ENCODE measurements at places on chromosomes 4 and X.

- no peak for DNase-seq
Measured at GRCh38 chr4:68904786-68905185, 46.8 kb downstream of the UGT2A3 start.

- DNase-seq = no peak
Measured at GRCh38 chr4:957581-958313, 15.6 kb downstream of the DGKQ start.

DNA sequence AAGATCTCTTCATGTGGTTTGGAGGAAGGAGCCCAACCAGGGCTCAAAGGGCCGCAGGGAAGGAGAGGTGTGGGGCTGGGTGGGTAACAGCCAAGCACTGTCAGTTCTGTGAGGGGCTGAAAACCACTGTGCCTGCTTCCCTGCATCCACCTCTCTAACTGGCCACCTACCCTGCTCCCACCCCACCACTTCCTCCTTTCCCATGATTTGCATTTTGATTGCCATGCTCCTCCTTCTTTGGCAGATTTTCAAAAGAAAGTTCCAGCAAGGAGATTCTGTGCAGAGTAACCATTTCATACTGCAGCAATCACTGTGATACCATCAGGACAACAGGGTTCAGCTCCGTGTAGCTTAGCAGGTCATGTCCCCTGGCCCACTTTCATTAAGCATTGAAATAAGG lies 1.8 kb downstream of the ZNF674 start:
- no peak for DNase-seq

DNA sequence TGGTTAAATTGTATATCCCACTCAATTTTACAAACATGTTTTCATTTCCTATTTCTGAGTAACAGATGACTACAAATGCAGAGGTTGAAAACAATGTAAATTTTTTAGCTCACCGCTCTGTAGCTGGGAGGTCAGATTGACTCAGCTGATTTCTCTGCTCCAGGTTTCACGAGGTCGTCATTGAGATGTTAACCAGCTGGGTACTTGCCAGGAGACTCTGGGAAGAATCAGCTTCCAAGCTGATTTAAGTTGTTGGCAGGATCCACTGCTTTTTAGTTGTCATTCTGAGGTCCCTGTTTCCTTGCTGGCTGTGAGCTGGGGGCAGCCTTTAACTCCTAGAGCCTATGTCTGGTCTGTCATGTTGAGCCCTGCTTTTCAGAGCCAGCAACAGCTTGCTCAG lies 864.3 kb upstream of the AGA start:
- DNase-seq = no peak

GRCh38 chrX:41599507-41599906 lies 89.3 kb upstream of the GPR34 start:
- DNase-seq = no peak

GRCh38 chr4:128844931-128845330 lies 35.4 kb downstream of the JADE1 start:
- no peak for DNase-seq

GRCh38 chr4:27360790-27361267 lies 500.2 kb downstream of the STIM2 start:
- no peak for DNase-seq

- no peak for DNase-seq
Measured at GRCh38 chr4:13920111-13920875, 292.8 kb upstream of the BOD1L1 start.

GRCh38 chr4:179040259-179040658 lies 1598.0 kb upstream of the AGA start:
- no peak for DNase-seq

DNA sequence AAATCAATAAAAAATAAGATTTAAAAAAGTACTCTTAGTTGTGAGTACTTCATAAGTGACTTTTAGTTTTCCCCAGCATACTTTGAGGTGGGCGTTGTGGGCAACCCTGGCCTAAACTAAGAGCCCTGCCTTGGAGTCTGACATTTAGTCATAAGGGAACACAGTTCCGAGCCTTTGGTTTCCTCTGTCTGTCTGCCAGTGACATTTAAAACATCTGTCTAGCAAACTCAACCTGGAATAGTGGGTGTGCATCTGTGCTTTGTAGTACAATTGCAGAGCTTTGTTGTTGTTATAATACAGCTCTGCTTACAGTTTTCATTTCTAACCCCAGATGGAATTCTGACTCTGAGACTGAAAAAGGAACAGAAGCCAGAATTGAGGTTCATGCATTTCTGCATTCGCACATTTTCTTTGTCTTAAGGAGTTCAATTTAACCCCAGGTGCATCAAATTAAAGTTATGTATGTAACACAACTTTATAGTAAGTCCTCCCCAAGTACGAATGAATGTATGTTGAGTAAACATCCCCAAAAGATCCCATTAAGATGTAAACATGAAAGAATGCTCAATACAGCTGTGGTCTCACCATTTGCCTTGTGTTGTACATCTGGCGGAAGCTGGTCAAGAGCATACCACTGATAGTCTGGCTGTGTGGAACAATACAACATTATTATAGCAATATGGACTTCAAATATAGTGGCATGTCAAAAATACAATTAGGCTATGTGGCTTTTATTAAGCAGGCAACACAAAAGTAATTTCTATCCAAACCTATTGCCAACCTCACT lies 25.9 kb downstream of the TNIP3 start:
- no peak for DNase-seq

- no peak for DNase-seq
Measured at GRCh38 chr4:54746218-54746617, 88.5 kb downstream of the KIT start.

- no peak for DNase-seq
Measured at GRCh38 chr4:118282692-118283091, 70.1 kb downstream of the PRSS12 start.

DNA sequence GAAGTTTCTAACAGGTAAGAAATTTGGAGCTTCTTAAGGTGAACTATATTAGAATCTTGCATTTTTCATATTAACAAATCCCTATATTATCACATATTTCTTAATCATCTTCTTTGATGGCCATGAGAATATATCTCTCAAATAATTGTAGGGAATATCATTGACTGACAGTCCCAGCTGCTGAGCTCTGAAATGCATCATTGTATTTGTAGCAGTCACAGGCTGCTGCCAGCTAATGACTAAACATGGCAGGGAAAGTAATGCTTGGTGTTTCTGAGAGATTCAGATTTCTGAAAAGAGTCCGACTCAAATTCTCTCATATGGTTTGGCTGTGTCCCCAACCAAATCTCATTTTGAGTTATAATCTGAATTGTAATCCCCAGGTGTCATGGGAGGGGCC lies 171.9 kb downstream of the TRAM1L1 start:
- no peak for DNase-seq

DNA sequence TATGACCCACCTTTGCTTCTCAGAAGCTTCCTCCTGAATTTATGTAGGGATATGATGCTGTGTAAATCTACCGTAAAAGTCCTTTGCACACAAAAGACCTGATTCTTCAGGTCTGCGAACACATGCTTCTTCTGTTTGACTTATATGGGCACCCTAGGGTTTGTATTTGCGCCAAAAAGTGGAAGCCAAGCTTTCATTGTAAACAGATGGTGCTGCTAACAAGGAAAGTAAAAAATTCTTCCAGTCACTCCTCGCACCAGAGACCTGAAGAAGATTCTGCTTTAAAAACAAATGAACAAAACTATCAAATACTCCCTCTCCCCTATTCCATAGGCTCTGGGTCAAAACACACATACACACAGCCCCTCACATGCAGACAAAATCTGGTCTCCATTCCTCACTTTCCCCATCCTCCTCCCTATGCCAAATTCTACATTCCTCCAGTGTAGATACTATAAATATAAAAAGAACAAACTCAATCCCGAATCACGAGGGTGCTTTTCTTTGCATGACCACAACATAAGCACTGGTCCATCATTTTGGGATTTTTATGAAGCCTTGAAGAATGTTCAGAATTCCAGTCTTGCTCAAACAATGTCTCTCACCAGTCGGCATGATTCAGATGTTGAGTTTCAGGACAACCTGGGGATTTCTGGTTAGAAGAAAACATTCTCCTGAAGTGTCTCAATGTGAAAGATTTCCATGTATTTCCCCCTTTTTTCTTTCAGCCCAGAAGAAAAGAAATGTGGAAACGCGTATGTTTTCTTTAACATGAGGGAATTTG lies 125.1 kb downstream of the PALLD start:
- DNase-seq = no peak

DNA sequence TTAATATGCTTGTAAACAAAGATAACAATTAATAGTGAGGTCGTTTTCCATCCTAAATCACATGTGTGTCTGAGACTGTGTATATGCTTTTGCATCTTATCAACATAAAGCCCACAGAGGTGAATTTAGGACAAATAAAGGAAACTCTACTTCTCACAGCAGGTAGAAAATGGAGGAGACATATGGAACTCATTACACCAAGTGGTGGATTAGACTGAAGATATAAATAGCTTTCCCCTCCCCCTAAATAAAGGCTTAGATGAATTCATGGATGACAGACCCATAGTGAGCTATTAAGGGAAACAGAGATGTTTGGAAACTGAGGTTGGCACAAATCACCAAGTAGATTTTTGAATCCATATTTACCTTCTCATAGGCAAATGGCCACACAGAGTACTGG lies 79.7 kb downstream of the GRIA3 start:
- DNase-seq = peak; percentile 14

GRCh38 chr4:108370291-108371141 lies 201.8 kb upstream of the LEF1 start:
- DNase-seq = no peak

- DNase-seq = no peak
Measured at GRCh38 chrX:112512509-112512908, 167.2 kb downstream of the LHFPL1 start.

DNA sequence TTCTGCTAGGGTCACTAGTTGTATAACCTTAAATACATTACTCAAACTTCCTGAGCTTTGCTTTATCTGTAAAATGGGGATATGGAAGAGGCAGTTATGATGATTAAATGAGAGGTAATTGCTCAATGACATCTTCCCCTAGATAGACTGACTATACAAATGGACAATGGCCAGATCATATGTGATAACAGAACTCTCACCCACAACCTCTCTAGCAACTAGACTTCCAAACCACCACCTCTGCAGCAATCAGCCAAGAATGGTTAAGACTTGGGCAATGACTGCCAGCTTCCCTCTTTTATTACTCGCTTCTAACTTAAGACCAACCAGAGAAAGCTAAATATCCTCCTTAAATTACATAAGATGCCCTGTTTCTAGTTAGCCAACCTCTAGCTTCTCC lies 2.9 kb upstream of the SEPSECS start:
- no peak for DNase-seq

GRCh38 chrX:133838761-133839676 lies 146.4 kb downstream of the GPC3 start:
- DNase-seq = no peak

DNA sequence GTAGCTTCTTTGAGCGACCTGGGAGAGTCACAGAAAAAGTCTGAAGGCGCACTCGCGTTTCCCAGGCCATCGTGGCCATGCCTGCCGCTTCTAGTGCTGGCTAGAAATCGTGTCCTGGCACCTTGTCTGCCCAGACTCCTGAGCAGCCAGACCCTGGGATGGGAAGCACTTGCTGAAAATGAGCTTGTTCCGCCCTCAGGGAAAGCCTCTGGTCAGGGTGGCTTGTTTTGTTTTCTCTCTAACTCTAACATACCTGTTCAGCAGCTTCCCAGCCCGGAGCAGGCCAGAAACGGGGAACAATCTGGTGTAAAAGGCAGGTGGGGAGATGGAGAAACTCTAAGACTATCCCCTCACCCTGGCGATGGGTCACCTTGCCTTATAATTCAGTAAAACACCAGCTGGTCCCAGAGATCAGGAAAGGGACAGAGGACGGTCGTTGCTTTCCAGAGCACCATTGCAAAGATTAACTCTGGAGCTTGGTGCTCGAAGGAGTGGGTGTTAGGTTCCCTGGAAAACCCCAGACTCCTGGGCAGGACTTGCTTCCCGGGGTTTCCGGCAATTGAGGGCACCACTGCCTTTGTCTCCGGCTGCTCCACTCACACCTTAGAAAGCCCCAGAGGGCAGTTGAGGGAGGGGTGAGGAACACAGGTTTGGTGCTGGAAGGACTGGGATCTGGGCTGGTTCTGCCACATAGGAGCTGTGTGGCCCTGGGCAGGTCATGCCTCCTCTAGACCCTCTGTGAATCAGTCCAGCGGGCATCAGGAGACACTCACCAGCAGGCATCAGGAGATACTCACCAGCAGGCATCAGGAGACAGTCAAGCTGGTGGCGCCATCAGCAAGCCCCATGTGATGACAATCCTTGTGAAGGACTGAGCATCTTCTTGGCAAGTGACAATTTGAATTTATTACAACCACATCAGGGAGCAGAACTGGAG lies 4.5 kb upstream of the SH3TC1 start:
- DNase-seq = no peak

GRCh38 chrX:7133050-7133440 lies 14.5 kb upstream of the STS start:
- DNase-seq = no peak

DNA sequence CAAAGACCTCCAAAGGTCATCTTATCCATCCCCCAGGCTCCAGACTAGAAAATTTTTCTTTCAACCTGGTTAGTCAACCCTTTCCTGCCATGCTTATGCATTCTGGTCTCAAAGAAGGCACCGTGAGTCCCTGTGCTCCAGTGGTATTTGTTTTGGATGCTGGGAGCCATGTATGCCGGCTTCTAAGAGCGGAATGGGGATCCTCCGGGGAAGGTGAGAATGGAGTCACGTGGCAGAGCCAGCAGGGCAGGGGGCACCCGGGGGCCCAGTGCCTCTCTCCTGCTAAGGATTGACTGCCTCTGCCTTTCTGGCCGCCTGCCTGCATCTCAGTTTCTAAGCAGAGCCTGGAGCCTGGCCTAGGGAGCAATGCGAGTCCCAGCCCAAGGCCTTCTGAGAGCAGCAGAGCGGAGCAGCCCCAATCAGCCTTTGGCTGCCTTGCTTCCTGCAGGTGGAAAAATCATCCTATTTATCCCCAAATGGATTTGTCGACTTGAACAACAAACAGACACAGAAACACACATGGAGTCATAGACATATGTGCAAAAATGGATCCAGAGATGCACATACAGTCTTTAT lies 141.0 kb downstream of the PJA1 start:
- no peak for DNase-seq

- DNase-seq = no peak
Measured at GRCh38 chrX:93977641-93978040, 303.6 kb downstream of the FAM133A start.

DNA sequence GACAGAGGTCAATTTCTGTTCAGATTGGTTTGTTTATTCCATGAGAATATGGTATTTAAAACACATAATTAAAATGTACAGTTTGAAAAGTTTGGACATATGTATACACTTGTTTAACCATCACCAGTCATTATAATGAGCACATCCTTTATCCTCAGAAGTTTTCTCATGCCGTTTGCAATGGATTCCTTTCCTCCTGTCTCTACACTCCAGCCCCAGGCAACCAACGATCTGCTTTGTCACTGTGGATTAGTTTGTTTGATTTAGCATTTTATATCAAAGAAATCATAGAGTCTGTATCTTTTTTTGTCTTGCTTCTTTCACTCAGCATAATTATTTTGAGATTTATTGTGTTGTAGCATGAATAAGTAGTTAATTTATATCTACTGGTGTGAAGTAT lies 243.0 kb upstream of the TRAM1L1 start:
- DNase-seq = no peak

DNA sequence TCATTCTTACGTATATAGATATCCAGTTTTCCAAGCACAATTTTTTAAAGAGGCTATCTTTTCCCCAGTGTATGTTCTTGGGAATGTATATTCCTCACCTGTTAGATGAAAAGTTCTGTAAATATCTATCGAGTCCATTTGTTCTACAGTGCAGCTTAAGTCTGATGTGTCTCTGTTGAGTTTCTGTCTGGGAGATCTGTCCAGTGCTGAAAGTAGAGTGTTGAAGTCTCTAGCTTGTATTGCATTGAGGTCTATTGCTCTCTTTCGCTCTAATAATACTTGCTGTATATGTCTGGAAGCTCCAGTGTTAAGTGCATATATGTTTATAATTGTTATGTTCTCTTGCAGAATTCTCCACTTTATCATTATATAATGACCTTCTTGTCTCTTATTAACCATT lies 373.1 kb downstream of the PPARGC1A start:
- DNase-seq = no peak
